Activated CD8-positive, alpha-beta memory T cell treated with anti-CD3 and anti-CD28 coated beads for 1 hour (primary cell): ENCODE measurements at places on chromosomes 7 and 10.

GRCh38 chr10:119241066-119241465, 33.7 kb downstream of the GRK5 start:
- DNase-seq, result no peak

GRCh38 chr7:50151001-50151400, 58.0 kb upstream of the ZPBP start:
- DNase-seq, result no peak

GRCh38 chr7:95421000-95421846, 13.6 kb downstream of the PON2 start:
- DNase-seq, result no peak

DNA sequence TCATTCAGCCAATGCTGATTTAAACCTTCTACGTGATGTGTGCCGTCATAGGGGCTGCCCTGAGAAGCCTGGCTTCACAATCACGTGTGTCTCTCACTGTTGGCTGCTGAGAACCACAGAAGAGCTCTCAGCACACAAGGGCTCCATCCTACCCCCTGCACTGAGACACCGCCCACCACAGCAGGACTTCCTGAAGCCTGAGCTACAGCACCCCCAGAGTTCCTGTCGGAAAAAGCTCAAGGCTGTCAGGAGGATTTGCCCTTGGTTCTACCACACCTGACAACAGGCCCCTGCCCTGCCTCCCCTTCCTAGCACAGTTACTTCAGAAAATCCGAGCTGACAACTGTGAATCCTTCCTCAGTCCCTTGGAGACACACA, 191.9 kb downstream of the MAD1L1 start:
- DNase-seq, result no peak

DNA sequence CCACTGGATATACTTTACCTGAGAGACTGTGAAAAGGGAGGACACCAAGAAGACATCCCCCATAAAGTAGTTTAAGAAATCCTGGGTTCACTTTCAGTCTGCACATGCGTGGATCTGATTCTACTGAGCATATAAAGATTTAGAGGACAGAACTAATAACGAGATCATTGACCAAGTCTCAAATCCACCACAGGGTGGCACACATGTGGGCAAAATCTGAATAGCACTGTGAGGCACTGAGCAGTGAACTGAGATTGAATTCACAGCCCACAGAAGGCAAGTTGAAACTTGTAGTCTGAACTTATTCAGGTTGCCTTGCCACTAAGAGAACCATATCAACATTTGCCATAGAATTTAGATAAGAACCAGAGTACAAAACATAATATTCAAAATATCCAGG, 818.6 kb downstream of the GRID1 start:
- no peak for DNase-seq

DNA sequence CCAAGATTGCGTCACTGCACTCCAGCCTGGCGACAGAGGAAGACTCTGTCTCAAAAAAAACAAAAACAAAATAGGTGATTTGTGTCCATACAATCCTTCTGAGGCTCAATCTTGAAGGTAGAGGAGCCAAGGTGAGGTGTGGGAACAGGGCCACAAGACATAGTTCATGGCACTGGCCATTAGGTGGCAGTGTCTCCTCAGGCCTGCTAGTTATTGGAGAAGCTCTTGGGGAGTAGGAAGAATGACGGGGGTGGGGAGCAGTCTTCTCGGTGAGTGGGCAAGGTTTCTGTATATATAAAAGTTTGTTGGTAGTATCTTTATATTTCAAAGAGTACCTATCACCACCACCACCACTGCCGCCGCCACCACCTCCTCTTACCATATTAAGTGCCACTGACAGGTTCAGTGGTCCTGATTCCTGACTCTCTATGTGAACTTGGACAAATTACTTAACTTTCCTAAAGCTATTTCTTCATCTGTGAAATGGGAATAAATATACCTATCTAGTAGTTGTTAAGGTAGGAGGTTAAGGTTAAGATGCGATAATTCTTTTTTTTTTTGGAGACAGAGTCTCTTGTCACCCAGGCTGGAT, 24.0 kb downstream of the CCSER2 start:
- DNase-seq, result peak; percentile 53

- DNase-seq, result no peak
Observed at GRCh38 chr10:10891124-10892082, 126.3 kb upstream of the CELF2 start.

DNA sequence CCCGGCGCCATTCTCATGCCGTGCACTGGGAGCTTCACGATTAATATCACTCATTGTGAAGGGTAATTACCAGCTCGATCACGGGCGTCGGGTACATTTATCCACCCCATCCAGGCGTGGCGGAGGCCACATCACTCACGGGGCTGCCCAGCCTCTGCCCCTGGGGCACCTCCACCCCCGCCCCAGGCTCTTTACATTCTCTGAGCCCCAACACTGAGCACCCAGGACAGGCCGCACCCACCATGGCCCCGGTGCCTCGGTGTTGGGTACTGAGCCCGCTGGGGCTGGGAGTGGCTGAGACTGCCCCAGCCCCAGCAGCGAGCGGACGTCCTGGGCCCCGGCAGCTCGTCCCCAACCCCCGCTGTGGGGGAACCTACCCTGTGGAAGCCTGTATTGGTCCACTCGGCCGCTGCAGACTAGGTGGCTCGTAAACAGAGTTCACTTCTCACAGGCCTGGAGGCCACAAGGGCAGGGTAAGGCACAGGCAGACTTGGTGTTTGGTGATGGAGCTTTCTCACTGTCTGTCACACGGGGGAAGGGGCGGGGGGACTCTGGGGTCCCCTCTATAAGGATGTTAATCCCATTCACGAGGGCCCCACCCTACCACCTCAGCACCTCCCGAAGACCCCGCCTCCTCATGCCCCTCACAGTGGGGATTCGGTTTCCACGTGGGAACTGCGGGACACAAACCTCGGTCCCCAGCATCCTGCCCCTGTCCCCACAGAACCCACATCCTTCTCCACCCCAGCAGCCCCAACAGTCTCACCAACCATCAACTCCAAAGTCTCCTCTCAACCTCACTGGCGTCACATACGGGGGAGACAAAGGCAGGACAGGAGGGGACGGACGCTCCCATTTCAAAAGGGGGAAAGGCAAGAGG, 184.1 kb downstream of the ELFN1 start:
- no peak for DNase-seq

DNA sequence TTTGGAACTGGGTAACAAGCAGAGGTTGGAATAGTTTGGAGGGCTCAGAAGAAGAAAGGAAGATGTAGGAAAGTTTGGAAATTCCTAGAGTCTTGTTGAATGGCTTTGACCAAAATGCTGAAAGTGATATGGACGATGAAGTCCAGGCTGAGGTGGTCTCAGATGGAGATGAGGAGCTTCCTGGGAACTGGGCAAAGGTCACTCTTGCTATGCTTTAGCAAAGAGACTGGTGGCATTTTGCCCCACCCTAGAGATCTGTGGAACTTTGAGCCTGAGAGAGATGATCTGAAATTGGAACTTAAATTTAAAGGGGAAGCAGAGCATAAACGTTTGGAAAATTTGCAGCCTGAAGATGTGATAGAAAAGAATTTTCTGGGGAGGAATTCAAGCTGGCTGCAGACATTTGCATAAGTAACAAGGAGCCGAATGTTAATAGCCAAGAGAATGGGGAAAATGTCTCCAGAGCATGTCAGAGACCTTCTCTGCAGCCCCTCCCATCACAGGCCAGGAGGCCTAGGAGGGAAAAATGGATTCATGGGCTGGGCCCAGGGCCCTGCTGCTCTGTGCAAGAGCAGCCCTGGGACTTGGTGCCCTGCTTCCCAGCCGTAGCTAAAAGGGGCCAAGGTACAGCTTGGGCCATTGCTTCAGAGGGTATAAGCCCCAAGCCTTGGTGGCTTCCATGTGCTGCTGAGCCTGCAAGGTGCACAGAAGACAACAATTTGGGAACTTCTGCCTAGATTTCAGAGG, 3.6 kb downstream of the PDSS1 start:
- no peak for DNase-seq

DNA sequence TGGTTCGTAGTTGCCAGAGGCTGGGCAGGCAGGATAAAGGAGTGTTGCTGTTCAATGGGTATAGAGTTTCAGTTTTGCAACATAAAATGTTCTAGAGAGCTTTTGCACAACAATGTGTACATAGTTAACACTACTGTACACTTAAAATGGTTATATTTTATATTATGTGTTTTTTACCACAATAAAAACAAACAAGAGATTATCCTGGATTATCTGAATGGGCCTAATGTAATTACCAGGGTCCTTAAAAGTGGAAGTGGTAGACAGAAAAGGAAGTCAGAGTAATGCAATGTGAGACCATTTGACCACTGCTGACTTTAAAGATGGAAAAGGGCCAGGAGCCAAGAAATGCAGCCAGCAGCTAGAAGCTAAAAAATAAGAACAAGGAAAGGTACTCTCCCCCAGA, 159.7 kb downstream of the SGMS1 start:
- DNase-seq, result no peak

- no peak for DNase-seq
Observed at GRCh38 chr7:139875821-139876241, 46.8 kb downstream of the TBXAS1 start.

DNA sequence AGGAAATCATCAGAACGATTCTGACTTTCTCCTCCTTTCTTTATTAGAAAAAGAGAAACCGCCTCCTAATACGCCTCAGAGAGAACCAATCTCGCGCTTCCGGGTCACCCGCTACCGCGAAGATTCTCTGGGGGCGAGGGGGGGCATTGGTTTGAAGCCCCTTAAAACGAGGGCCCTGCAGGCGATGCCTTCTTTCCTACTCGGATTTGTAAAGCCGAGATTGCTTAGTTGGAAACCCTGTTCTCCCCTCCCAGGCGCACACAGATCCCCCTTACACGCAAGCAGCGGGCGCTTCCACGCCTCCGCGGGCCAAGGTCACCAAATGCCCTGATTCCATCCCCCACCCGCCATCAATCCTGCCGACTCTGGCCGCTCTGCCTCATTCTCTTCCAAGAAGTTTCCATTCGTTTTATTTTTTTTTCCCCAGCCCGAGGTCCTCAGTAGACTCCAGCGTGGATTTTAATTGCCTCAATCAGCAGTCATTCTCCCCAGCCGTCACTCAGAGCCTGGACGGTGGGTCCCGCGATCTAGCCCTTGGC, 1.1 kb upstream of the GAD2 start:
- no peak for DNase-seq

- DNase-seq, result no peak
Observed at GRCh38 chr7:64885520-64886240, 17.4 kb upstream of the ZNF273 start.

GRCh38 chr7:83934118-83934734, 260.4 kb downstream of the SEMA3A start:
- DNase-seq, result no peak

- no peak for DNase-seq
Observed at GRCh38 chr10:19653931-19654330, 162.3 kb upstream of the PLXDC2 start.

DNA sequence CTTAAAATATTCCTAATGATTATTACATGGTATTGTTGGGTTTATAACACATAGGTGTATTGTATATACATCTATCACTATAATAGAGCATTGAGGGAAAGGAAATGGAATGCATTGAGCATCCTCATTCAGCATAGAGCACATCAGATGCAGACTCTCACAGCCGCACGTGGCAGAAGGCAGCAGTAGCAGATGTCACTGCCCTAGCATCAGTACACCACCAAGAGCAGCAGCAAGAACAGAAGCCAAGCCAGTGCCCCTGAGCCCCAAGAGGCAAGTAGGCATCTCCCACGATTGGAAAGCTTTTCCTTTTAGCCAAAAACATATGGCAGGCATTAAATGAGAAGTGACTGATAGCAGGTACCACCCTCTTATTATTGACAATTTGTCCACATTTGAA, 510.0 kb downstream of the TNS3 start:
- DNase-seq, result no peak

DNA sequence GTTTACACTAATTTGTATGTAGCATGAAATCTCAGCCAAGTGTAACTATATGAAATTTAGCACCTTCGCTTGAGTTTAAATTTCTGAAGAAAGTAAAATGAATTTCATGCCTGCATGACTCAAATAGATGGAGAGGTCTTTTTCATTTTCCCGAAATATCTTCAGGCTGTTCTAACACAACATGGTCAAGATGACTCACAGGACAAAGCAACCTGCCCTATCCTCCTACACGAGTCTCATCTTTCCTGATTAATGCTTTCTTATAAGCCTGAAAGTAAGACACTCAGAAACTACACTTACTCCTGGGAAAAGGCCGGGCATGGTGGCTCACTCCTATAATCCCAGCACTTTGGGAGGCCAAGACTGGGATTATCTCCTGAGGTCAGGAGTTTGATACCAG, 41.2 kb downstream of the CH25H start:
- DNase-seq, result no peak

GRCh38 chr7:77542895-77543294, 5.8 kb downstream of the PTPN12 start:
- DNase-seq, result no peak

DNA sequence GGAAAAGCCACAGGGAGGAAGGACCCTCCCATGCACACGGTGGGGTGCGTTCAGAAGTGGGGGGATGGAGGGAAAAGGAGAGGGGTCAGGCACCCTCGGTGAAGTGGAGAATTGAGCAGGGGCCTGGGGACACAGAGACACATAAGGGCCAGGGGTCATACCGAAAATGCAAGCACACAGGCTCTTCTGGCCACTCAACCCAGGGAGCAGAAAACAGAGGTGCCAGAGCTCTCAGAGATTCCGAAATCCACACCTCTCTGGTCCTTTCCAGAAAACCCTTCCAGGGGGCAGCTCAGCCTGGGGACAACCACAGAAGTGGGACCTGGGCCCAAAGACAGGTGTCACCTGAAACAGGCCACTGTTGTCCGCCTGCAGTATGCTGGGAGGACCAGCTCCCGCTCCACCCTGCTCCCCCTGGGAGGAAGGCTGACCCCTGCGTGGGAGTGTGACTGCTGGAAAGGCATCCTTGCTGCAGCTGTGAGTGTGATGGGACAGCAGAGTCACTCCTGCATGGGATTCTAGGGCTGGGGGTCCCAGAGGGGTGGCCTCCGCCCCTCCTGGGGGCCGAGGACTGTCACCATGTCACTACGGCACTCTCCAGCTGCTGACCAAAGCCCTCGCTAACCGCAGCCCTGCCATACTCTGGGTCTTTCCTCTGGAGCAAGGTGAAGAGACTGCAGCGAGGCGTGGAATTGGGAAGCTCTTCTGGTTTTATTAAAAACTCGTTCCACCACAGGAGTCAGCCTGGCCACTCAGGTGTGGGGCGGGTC, 63.1 kb downstream of the TMEM209 start:
- no peak for DNase-seq

GRCh38 chr7:37320848-37321468, 127.7 kb downstream of the ELMO1 start:
- no peak for DNase-seq

- DNase-seq, result no peak
Observed at GRCh38 chr10:34776090-34776690, 38.9 kb downstream of the PARD3 start.

- DNase-seq, result no peak
Observed at GRCh38 chr7:93646538-93646937, 72.0 kb upstream of the CALCR start.

- no peak for DNase-seq
Observed at GRCh38 chr7:3955751-3956696, 655.0 kb downstream of the SDK1 start.

- no peak for DNase-seq
Observed at GRCh38 chr10:53166325-53166724, 393.7 kb upstream of the MBL2 start.

- no peak for DNase-seq
Observed at GRCh38 chr10:6217611-6218010, 14.9 kb downstream of the PFKFB3 start.

- DNase-seq, result no peak
Observed at GRCh38 chr10:105138358-105138757, 497.3 kb downstream of the SORCS3 start.

- DNase-seq, result no peak
Observed at GRCh38 chr7:112018305-112019030, 187.7 kb downstream of the DOCK4 start.

- DNase-seq, result no peak
Observed at GRCh38 chr10:47277352-47278151, 22.4 kb upstream of the GDF10 start.
